ENCODE measurements at places on chromosomes 3 and 15.

- DNase-seq: no peak
Observed at GRCh38 chr3:69324362-69325025, 61.4 kb downstream of the FRMD4B start.

DNA sequence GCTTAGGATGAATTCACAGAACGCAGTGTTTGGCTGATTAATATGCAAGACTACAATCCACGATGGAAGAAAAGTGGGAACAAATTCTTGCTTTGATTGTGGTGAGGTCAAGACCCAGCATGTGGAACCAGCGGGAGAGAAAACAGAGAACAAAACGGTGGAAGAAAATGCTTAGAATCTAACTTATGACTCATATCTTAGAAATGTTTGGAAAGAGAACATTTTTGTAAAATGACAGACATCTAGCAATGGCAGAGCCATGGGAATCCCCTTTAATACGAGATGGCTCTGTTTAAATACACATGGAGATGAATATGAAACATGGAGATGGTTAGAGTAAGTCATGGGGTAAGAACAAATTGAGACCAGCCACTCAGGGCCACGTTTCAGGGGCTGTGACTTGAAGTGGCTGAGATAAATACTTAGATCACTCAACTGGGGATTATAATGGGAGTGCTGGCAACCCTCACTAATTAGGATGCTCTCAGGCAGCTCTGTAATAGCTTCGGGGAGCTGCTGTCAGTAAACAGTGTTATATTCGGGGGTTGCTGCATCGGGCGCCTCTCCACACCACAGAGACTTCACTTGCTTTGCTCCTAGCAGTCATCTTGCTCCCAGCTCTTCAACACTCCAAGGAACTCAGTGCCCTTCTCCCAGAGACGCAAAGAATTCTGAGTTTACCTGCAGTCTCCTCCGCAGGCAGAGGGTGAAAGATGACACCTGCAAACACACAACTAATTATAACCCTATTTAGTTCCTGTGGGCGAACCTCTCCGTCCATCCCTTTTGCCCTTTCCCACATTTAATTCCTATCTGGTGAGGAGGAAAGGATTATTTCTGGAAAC is 68.0 kb upstream of the ONECUT1 start:
- no peak for DNase-seq

GRCh38 chr15:33136353-33136752 is 58.2 kb downstream of the FMN1 start:
- DNase-seq: no peak

DNA sequence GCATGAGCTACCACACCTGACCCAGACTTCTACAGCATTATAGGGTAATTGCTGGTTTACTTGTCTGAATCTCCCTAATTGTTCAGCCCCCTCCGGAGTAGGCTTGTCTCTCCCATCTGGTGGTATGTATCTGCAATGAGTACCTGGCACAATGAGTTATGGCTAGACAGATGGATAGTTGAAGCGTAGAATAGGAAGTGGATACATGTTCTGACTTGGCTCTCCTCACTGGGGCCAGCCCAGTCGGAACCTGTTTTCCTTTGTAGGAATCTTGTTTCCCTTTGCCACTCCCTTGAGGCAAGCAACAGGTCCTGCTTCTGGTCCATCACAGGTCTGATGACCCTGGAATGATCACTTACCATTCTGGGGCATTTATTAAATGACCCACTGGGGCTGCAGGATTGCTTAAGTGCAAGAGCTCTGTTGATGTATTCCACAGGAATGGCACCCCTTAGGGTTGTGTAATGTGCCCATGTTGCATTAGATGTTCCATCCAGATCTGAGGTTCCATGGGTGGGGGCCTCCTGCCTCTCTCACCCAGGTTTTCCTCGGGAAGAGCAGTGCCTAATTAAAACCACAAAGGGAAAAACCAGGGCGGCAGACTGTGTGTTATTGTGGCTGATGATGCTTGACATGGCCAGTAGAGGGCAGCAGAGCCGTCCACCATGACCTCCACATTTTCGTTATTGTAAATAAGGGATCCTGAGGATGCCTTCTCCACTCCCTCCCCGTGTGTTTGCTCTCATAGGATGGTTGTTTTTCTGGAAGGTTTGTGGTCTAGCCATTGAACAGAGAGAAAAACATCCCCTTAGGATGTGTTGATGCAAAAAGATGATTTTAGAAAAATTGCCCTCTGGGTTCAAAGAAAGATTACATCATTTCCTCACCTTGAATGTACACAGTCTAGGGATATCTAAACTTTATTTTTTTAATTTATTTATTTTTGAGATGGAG is 58.0 kb downstream of the CMTM8 start:
- DNase-seq: peak; percentile 63

DNA sequence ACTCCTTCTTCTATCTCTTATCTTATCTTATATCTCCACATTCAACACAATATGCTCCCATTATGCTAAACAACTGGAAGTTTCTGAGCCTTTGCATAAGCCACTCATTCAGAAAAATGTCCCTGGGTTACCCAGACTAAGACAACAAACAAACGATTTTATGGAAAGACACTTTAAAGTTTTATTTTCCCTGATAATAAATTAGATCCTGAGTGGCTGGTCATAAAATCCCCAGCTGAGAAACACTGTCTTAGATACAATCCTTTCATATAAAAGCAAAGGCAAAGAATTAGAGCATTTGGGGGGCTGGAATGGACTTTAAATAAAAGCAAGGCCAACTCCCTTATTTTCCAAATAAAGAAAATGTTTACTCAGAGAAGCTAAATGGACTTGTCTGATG is 322.3 kb downstream of the GBE1 start:
- DNase-seq: no peak

GRCh38 chr3:149371001-149371722 is 6.3 kb downstream of the TM4SF1 start:
- DNase-seq: no peak

DNA sequence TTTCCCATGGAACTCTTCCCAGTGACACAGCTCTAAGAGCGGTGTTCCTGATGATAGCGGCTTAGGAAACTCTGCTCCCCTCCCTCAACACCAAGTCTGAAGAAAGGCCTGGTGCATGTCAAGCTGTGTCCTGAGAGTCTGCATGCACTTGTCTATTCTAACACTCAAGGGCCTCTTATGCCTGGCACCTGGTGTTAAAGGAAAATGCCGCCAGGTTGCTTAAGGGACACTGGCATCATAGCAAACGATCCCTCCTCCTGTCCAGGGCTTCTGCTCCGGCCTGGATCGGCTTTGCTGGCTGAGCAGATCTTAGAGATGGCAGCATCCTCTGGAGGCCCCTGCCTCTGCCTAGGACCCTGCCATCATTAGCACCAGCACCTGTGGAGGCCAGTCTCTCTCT is 121.7 kb downstream of the MEGF11 start:
- DNase-seq: no peak

- DNase-seq: no peak
Observed at GRCh38 chr3:4670352-4670751, 177.2 kb downstream of the ITPR1 start.

DNA sequence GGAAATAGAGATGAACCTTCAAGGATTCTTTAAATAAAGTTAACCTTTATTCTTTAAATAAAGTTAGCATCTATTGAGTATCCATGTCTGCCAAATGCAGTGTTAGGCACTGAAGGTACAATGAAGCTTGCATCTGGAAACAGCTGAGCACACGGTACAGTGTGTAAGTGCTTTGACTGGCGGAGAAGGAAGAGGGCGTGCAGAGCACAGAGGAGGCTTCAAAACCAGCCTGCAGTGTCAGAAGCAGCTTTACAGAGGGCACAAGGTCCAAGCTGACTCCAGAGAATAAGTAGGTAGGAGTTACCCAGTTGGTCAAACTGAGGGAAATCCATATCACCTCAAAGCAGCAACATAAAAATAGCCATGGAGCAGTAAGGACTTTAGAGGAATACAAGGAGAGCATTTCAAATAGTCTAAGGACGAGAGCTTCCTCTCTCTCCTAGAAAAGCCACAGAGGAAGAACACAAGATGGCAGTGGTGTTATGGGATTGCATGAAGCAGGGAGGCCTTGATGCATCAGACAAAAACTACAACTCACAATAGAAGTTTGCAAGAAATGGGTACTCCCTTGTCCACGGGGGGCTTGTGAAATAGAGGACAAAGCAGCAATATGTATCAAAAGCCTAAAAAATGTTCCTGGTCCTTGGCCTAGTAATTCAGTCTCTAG is 60.3 kb upstream of the PPP2R3A start:
- DNase-seq: no peak

DNA sequence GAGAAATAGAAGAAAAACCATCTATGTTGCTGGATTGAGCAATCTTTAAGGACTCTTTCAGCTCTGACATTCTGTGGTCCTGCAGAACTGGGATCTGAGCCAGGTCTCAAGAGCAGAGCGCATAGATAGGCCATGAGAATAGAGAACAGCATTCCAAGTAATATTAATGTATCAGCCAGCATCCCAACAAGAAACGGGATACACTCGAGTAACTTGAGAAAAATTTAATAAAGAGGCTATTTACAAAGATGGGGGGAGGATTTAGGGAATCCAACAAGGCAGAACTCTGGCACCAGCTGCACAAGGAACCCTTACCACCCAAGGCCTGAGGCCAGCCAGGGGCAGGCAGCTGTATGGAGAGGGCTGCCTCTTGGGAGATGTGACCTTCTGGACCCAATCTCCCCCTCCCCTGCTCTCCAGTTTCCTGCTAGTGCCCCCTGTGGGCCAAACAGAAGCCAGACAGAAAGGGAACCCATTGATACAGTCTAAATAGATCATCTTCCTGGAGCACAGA is 8.2 kb downstream of the TMOD2 start:
- DNase-seq: peak; percentile 41

DNA sequence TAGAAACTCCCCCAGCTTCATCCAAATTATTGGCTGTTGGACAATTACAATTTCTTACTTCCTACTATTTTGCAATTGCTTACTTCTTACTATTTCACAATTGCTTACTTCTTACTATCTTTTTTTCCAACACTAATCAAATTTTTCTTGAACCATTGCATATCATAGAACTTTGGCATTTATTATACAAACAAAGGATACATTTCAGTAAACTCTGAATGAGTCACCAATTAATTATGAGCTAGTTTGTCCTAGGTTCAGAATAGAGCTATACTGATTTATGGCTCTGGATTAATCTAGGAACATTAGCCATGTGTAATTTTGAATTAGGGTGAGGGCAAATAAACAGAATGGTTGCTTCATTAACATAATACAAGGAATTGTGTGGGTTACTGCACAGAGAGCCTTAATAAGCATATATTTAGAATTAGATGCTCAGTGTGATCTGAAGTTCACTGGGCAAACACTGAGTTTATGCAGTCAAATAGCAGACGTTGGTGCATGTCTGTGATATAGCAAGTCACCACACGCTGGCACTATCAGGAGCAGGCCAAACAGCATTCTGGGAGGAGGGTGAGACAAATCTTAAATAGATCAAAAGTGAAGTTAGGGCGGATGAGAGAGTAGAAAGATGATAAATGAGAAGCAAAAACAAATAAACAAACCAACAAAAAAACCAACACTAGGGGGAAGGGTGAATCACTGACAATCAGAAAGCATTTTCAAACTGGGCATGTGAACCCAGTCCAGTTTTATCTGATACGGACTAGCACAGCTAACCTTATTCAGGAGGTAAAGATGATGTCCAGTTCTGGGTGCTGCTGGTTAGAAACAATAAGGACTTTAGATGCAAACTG is 21.5 kb downstream of the GABRR3 start:
- no peak for DNase-seq

Data from transverse colon (tissue), 4 donors.